ENCODE measurements at places on chromosomes 7 and 10. TPM values are rescaled to one million over a fixed set of nuclear protein-coding genes. Genes with fewer than 3 reads are reported as not detected.

DNA sequence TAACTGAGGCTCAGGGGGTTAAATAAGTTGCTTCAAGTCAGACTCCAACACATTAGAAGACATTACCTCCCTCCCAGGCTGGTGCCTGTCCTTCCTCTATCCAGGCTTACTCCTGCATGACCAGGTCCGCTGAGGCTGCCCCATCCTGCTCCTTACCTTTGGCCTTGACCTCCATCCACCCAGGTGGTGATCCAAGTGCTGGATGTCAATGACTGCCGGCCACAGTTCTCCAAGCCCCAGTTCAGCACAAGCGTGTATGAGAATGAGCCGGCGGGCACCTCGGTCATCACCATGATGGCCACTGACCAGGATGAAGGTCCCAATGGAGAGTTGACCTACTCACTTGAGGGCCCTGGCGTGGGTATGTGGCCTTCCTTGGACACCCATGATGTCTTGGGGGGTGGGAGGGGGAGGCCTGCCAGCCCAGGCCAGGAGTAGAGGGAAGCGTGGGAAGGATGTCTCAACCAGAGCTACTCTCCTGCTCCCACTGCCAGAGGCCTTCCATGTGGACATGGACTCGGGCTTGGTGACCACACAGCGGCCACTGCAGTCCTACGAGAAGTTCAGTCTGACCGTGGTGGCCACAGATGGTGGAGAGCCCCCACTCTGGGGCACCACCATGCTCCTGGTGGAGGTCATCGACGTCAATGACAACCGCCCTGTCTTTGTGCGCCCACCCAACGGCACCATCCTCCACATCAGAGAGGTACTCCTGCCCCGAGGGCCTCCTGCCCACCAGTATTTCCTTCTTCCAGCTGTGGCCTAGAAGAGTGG lies 29.6 kb upstream of the VSIR start:
- no peak overlapping the region for H3K27ac ChIP-seq
- H3K36me3 ChIP-seq: no peaks in the 10 kb centered on the region
- no peaks in the 10 kb centered on the region for H3K27me3 ChIP-seq

PLEKHS1 gene
- not detected for total RNA-seq

DNA sequence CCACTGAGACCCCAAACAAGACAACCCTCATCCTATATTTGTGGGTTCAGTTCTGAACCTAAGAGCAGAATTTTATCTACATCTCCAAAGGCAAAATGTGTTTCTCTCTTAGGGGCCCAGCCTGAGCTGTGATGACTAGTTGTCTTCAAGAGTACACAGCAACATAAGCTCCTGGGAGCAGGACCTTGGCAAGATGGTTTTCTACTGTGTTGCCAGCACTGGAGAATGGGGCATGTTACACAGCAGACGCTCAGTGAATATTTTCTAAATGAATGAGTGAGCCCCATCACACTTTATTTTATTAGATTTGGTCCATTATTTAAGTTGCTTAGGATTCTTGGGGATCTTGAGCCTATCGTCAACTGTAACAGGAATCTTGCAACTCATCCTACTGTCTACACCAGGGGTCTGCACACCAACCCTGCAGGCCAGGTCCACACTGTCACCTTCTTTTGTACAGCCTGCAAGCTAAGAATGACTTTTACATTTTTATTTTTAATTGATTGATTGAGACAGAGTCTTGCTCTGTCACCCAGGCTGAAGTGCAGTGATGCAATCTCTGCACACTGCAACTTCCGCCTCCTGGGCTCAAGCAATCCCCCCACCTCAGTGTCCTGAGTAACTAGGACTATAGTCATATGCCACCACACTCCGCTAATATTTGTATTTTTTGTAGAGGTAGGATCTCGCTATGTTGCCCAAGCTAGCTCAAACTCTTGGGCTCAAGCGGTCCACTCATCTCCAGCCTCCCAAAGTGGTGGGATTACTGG lies 347.1 kb downstream of the FGFR2 start:
- H3K27me3 ChIP-seq: no peaks in the 10 kb centered on the region
- no peaks in the 10 kb centered on the region for H3K36me3 ChIP-seq
- no peak overlapping the region for H3K4me3 ChIP-seq
- no peak overlapping the region for H3K27ac ChIP-seq

DNA sequence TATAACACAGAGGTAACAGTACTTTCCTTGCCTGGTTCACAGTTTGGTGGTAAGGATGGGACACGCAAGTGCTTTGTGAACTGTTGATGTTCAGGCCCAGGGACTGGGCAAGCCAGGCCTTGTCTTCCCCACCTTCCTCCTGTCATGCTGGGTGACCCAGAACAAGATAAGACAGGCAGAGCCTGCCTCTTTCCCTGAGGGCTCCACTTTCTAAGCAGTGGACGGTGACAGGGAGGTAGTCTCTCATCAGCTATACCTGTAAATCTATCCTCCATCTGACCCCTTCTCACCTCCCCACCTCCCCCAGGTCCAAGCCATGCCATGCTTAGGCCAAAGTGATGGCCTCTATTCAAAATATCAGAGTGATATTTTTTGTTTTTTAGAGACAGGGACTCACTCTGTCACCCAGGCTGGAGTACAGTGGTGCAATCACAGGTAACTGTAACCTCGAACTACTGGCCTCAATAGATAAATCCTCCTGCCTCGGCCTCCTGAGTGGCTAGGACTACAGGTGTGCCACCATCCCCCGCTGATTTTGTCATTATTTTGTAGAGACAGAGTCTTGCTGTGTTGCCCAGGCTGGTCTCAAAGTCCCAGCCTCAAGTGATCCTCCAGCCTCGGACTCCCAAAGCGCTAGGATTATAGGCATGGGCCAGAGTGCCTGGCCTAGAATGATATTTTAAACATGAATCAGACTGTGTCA lies 42.8 kb downstream of the PDLIM1 start:
- H3K36me3 ChIP-seq: peaks cover 26% of the 10 kb centered on the region
- H3K4me3 ChIP-seq: no peak overlapping the region
- no peaks in the 10 kb centered on the region for H3K27me3 ChIP-seq
- H3K4me1 ChIP-seq: peaks cover 22% of the 10 kb centered on the region
- DNase-seq: no peak
- no peak overlapping the region for H3K27ac ChIP-seq

GRCh38 chr7:85529201-85529600 lies 342.3 kb upstream of the SEMA3D start:
- H3K36me3 ChIP-seq: no peaks in the 10 kb centered on the region
- no peak overlapping the region for H3K4me3 ChIP-seq
- H3K27ac ChIP-seq: no peak overlapping the region
- H3K27me3 ChIP-seq: no peaks in the 10 kb centered on the region
- DNase-seq: no peak

GRCh38 chr10:6689036-6689435 lies 109.0 kb upstream of the PRKCQ start:
- H3K4me3 ChIP-seq: no peak overlapping the region
- no peaks in the 10 kb centered on the region for H3K36me3 ChIP-seq
- no peaks in the 10 kb centered on the region for H3K4me1 ChIP-seq

- H3K4me1 ChIP-seq: peaks cover 11% of the 10 kb centered on the region
- no peak overlapping the region for H3K27ac ChIP-seq
- no peaks in the 10 kb centered on the region for H3K36me3 ChIP-seq
- no peak overlapping the region for H3K4me3 ChIP-seq
- no peak for DNase-seq
These were observed 415.1 kb downstream of the INHBA start for GRCh38 chr7:41287559-41288335.

GRCh38 chr10:77256346-77256745 lies 381.3 kb downstream of the KCNMA1 start:
- no peak overlapping the region for H3K4me3 ChIP-seq
- H3K36me3 ChIP-seq: 0 out of 2 replicates have a peak, but pooled peaks cover 5% of the 10 kb centered on the region
- H3K27me3 ChIP-seq: no peaks in the 10 kb centered on the region
- peaks cover 20% of the 10 kb centered on the region for H3K4me1 ChIP-seq

TUBB8 gene
- not detected for total RNA-seq

GRCh38 chr10:77195101-77195500 lies 442.5 kb downstream of the KCNMA1 start:
- peak; percentile 100 for DNase-seq
- H3K27ac ChIP-seq: peak overlapping the region; percentile 41
- H3K4me1 ChIP-seq: peaks cover 46% of the 10 kb centered on the region
- H3K27me3 ChIP-seq: no peaks in the 10 kb centered on the region
- no peaks in the 10 kb centered on the region for H3K36me3 ChIP-seq

GRM3 gene
- not detected for total RNA-seq

AKR1B15 gene
- total RNA-seq: 0.29 TPM

- H3K27ac ChIP-seq: peak within 1 kb of the TSS; percentile 100
- peaks cover 50% of the 10 kb centered on the region for H3K4me1 ChIP-seq
- peak within 1 kb of the TSS; percentile 95 for H3K4me3 ChIP-seq
- DNase-seq: peak; percentile 73
These were observed at the start of gene STX1A for GRCh38 chr7:73718905-73719805. Gene STX1A, minus strand, starts transcription at chr7:73719669. Its CDS starts 38 bp downstream, at chr7:73719631.

GRCh38 chr7:101390901-101391301 lies 28.2 kb downstream of the COL26A1 start:
- no peaks in the 10 kb centered on the region for H3K27me3 ChIP-seq
- H3K4me3 ChIP-seq: no peak overlapping the region
- no peaks in the 10 kb centered on the region for H3K36me3 ChIP-seq

- peak overlapping the region; percentile 13 for H3K27ac ChIP-seq
- peak; percentile 56 for DNase-seq
- peak overlapping the region; percentile 73 for H3K4me3 ChIP-seq
- no peaks in the 10 kb centered on the region for H3K27me3 ChIP-seq
These were observed 19.2 kb downstream of the KCP start for GRCh38 chr7:128891110-128891941.

Measured in PC-3 (cell line).